ENCODE measurements at places on chromosomes 2 and 18.

GRCh38 chr2:239064891-239065290 is 217.0 kb downstream of the TWIST2 start:
- no peak for DNase-seq

- DNase-seq = no peak
Observed at GRCh38 chr18:11891737-11892136, 16.4 kb downstream of the MPPE1 start.

GRCh38 chr18:1916869-1917523 is 654.3 kb downstream of the METTL4 start:
- no peak for DNase-seq

GRCh38 chr18:9827793-9828505 is 57.8 kb upstream of the TXNDC2 start:
- DNase-seq = no peak

- no peak for DNase-seq
Observed at GRCh38 chr2:241668839-241669238, 17.8 kb downstream of the DTYMK start.

- no peak for DNase-seq
Observed at GRCh38 chr2:10385501-10385900, 62.6 kb downstream of the ODC1 start.

DNA sequence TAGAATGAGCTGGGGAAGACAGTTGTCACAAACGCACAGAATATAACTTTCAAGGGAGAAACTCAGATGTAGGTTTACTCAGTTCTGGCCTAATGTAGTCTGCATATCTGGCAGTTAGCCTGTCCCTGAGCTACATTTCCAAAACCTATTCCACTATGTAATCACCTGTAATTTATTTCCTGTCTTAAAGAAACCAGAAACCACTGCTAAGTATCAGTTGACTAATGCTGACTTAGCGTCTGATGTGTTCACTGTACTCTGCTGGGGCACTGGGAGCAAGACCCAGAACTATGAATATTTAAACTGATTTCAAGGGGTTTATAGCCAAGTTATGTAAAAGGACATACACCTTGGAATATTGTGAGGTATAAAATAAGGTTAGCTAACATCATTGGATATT is 1995.2 kb upstream of the PIK3C3 start:
- no peak for DNase-seq

- DNase-seq = no peak
Observed at GRCh38 chr18:33711514-33711913, 133.5 kb downstream of the ASXL3 start.

DNA sequence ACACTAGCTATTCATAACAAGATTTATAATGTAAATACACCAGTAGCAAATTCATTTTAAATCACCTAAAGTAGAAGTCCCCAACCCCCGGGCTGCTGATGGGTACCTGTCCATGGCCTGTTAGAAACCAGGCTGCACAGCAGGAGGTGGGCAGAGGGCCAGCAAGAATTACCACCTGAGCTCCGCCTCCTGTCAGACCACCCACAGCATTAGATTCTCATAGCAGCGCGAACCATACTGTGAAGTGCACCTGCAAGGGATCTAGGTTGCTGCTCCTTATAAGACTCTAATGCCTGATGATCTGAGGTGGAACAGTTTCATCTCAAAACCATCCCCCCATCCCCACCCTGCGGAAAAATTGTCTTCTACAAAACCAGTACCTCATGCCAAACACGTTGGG is 71.3 kb downstream of the KANSL1L start:
- DNase-seq = no peak

DNA sequence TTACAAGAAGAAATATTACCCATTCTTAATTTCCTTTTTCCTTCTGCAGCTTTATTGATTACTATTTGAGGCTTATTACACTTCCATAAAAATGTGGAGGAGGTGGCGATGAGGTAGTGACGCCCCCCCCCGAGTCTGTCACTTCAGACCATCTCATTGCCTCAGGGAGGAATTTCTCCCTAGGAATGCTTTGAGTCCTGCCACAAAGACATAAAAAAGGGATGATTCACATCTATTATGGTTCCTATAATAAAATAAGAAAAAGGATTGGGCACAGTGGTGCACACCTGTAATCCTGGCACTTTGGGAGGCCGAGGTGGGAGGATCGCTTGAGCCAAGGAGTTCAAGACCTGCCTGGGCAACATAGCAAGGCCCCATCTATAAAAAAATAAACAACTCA is 93.7 kb downstream of the AOX1 start:
- DNase-seq = no peak

GRCh38 chr2:15973481-15974401 is 33.4 kb downstream of the MYCN start:
- DNase-seq = no peak

DNA sequence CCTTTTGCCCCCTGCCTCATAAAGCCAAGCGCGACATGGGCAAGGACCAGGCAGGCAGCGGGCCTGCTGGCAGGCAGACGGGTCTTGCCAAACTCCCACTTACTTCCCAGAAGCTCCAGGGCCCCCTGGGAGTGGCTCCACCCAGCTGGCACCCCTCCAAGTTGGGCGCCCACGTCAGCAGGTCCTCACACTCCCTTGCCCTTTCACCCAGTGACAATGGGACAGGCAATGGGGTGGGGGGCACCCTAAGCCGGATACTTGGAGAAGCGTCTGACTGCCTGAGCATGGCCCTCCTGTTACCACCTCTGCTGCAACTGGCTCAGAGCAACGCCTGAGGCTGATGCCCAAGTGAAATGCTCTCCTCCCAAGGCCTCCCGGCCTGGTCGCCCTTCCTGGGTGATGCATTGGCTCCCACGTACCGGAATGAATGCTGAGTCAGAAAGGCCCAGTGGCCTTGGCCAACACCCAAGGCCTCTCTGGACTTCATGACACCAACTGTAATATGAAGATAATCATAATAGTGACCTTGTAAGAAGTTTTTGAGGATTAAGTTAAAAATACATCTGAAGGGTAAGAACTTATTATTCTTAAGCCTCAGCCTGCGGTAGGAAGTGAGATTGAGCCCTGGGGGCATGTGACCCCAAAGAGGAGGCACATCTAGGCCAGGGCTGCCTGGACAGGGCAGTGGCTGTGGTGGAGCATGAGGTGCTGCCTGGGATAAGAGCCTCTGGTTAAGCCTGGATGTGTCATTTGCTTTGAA is 31.6 kb downstream of the KCNK3 start:
- no peak for DNase-seq

GRCh38 chr2:41869542-41870264 is 178.1 kb upstream of the PKDCC start:
- DNase-seq = no peak

DNA sequence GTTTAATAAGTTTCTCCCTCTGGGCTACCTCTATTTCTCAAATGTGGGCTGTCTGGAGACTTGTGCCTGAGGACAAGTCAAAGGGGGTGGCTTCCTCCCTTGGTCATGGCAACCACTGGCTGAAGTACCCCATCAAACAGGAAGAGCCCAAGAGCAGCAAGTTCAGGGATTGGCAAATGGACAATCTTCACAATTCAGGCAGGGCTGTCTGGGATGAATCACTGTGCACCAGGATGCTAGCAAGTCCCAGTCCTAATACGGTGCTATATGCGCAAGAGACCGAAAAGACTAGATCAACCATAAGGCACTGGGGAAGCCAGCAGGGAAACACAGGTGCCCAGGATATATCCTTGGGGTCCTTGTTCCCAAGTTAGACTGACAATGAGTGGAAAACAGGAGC is 75.5 kb downstream of the ANTXR1 start:
- DNase-seq = no peak

- no peak for DNase-seq
Observed at GRCh38 chr2:174603280-174603679, 5.7 kb upstream of the WIPF1 start.

DNA sequence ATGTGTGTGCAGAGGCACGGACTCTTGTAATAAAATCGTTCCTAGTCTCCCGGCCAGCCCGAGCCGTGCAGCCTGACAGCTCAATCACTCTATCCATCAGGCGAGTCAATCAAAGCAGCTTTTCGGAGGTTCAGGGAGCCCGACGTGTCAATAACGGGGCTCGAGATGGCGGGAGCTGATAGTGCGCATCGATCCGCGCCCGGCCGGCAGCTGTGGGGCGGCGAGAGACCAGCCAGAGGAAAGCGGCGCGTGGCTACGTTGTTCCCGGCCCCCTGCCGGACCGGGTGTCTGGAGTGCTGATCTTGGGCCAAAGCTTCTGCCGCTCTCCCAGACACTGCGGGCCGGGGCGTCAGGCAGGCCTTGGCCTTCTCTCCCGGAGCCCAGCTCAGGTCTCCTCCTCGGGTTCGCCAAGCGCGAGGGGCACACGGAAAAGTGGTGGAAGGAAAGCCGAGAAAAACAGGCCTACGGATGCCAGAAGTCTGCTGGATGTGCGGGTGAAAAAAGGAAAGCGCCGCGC is 2.4 kb downstream of the EN1 start:
- DNase-seq = no peak

- no peak for DNase-seq
Observed at GRCh38 chr2:156340377-156340776, 7.9 kb upstream of the NR4A2 start.

DNA sequence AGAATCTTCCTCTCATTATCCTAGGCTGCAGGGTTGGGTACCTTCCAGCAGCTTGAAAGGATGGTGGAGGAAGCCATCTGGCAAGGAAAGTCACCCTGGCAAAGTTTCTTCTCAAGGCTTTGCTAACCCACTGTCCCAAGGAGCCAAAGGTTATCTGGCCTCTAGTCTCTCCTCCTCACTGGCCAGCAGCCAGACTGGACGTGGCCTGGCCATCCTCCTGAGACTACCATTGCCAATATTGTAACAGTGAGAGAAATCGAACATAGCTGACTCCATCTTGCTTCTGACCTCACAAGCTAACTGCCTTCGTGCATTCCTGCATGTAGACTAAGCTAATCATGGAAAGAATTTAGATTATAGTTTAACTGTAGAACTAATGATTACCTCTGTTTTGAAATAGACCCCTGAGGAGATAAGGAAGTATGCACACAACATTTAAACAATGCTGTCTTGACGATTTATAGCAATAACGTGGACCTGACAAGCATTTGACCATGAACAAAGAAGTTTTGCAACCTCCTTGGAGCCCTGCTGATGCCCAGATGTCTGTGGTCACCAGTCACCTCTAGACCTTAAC is 7.8 kb upstream of the ANXA4 start:
- DNase-seq = no peak

DNA sequence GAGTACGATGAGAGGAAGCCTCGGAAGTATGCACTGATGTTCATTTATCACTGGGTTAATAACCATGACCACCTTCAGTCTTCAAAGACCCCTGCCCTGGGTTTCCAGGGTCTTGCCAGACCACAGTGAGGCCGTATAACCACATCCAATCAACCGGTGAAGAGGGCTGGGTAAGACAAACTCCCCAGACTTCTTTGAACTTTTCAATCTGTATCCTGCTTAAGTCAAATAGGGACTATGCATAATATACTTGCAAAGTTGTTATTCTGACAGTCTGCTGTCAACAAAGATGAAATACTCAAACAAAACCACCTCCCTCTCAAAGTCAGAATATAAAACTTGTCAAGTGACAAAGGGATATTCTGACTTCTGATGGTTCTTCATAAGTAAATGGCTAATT is 54.0 kb downstream of the KLF7 start:
- DNase-seq = no peak

- peak; percentile 30 for DNase-seq
Observed at GRCh38 chr2:176582990-176583481, 313.8 kb downstream of the MTX2 start.

- DNase-seq = no peak
Observed at GRCh38 chr2:73939419-73939818, 12.7 kb downstream of the DGUOK start.

- DNase-seq = peak; percentile 6
Observed at GRCh38 chr2:157497638-157498314, 53.9 kb upstream of the CYTIP start.

GRCh38 chr2:67877301-67877700 is 185.5 kb downstream of the C1D start:
- no peak for DNase-seq

- DNase-seq = no peak
Observed at GRCh38 chr2:134588556-134588955, 130.2 kb downstream of the TMEM163 start.

DNA sequence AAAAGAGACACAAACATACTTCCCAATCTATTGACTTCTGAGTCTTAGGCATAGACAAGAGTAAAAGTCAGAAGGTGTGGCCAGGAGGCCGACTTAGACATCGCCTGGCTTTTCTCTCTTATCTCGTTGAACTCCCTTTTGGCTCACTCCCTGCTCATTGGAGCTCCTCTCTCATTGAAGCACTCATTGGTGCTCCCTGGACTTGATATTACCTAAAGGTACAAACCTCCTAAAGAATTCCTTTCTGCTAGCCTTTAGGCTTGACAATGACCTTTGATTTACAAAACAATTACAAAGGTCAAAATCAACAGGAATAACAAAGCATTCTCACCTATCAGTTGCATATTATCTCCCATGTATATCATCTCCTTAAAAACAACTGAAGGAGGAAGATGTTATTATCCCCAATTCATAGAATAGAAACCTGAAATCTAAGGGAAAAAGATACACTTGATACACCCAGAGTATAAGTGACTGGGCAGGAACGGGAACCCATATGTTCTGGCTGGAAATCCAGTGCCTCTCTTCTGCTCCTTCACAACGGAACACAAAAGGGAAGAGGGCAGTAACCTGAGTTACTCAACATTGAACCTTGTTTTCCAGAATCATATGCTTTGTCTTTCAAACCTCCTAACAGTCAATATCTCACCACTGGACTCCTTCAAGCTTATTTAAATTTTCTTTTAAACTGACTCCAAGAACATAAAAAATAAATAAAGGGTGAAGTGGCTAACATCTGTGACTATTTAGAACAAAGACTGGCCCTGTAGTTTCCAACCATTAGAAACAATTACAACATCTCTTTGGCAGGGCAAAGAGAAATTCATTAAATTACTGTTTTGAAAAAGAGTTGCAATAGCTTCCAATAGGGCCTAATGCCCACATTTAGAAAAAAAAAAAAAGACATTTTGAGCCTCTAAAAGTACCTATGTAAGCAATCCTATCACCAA is 1247.9 kb downstream of the LRP1B start:
- no peak for DNase-seq

- no peak for DNase-seq
Observed at GRCh38 chr2:236970656-236971010, 115.1 kb upstream of the COPS8 start.

DNA sequence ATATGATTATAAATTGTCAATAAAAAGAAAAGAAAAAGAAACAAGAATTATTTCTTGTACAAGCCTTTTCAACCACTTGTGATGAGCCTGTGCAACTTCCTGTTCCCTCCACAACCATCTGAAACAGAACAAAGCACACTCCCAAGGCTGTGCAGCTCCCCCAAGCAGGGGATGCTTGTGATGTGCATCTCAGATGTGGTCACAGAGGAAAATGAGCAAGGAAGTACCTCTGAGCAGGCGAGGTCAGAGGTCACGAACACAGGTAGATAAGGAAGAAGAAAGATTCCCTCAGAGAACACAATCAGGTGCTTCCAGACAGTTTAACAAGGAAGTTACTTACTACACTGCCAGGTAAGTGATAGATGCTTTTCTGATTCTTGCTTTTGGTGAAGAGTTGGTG is 274.8 kb upstream of the SLC39A10 start:
- DNase-seq = no peak
